GM23338 (cell line): ENCODE measurements at places on chromosomes 6 and 20. TPM values are rescaled to one million over a fixed set of nuclear protein-coding genes. Genes with fewer than 3 reads are reported as not detected.

DNA sequence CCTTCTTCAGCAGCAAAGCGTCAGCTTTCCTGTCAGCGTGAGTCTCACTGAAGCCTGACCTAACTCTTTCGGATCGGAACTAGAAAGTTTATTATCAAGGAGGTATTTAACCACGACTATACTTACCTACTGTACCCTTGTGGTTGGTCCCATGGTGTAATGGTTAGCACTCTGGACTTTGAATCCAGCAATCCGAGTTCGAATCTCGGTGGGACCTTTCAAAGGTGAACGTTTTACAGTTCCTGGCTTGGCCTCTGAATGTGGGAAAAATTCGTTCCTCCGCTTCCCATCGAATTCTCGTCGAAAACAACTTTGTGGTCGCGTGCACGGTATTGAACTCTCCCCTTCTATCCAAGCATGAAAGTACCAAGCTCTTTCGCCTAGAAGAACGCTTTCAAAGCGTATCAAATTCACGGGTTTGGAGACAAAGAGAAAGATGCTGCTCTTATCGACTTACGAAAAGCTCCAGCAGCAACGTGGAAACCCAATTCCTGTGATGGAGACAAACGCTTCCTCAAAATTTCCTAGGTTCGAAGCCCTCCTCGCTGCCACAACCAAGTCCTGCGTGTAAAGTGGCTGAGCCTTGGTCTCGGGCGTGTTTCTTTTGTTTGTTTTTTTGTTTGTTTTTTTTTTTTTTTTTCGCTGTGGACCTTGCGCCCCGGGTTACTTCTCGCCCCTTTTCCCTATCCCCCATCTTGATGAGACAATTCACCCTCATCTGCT is 63.7 kb downstream of the GPX5 start:
- H3K36me3 ChIP-seq, result no peaks in the 10 kb centered on the region
- H3K4me1 ChIP-seq, result peaks cover 23% of the 10 kb centered on the region
- H3K27ac ChIP-seq, result peak overlapping the region; percentile 45
- peak overlapping the region; percentile 94 for H3K4me3 ChIP-seq

GRCh38 chr20:17807651-17808050 is 107.9 kb downstream of the BANF2 start:
- no peak overlapping the region for H3K27ac ChIP-seq
- H3K36me3 ChIP-seq, result no peaks in the 10 kb centered on the region
- no peak overlapping the region for H3K4me3 ChIP-seq
- no peaks in the 10 kb centered on the region for H3K27me3 ChIP-seq
- H3K4me1 ChIP-seq, result peaks cover 9% of the 10 kb centered on the region; the same call in 1 of the 2 replicates

GRCh38 chr20:64146301-64146935 is 17.8 kb upstream of the MYT1 start:
- H3K36me3 ChIP-seq, result no peaks in the 10 kb centered on the region
- no peaks in the 10 kb centered on the region; the same call in 1 of the 2 replicates for H3K4me1 ChIP-seq
- no peak overlapping the region for H3K4me3 ChIP-seq
- no peak overlapping the region for H3K27ac ChIP-seq

GRCh38 chr6:107355659-107356058 is 103.7 kb downstream of the PDSS2 start:
- H3K27ac ChIP-seq, result no peak overlapping the region
- no peaks in the 10 kb centered on the region for H3K27me3 ChIP-seq
- DNase-seq, result no peak
- no peaks in the 10 kb centered on the region for H3K36me3 ChIP-seq

- DNase-seq, result no peak
- H3K36me3 ChIP-seq, result peaks cover 38% of the 10 kb centered on the region
- H3K4me1 ChIP-seq, result peaks cover 1% of the 10 kb centered on the region
- no peak overlapping the region for H3K4me3 ChIP-seq
- H3K27ac ChIP-seq, result peak overlapping the region; percentile 16; the same call in 1 of the 2 replicates
These were observed 7.2 kb downstream of the TPX2 start for GRCh38 chr20:31746068-31746878.

DNA sequence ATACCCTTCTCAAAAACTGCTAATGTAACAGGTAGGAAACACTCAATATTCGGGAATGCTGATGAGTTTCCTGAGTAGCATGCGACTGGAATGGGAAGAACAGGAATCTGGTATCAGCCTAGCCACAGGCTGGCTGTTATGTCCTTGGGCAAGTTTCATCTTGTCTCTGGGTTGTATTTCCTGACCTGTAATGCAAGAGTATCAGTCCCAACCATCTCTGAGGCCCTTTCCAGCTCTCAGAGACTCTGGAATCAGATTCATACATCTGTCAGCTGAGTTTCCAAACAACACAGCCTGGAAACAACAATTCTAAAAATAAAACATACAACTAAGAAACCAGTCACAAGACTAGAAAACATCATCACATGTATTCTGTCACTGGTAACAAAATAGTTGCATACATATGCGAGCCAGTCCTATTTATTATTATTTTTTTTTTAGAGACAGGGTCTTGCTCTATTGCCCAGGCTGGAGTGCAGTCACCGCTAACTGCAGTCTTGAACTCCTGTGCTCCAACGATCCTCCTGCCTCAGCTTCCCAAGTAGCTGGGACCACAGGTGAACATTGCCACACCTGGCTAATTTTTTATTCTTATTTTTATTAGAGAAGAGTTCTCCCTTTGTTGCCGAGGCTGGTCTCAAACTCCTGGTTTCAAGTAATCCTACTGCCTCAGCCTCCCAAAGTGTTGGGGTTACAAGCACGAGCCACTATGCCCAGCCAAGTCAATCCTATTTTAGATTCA is 16.7 kb upstream of the TFAP2A start:
- no peaks in the 10 kb centered on the region for H3K36me3 ChIP-seq
- peaks cover 21% of the 10 kb centered on the region for H3K4me1 ChIP-seq
- H3K4me3 ChIP-seq, result no peak overlapping the region
- peaks cover 34% of the 10 kb centered on the region for H3K27me3 ChIP-seq

DNA sequence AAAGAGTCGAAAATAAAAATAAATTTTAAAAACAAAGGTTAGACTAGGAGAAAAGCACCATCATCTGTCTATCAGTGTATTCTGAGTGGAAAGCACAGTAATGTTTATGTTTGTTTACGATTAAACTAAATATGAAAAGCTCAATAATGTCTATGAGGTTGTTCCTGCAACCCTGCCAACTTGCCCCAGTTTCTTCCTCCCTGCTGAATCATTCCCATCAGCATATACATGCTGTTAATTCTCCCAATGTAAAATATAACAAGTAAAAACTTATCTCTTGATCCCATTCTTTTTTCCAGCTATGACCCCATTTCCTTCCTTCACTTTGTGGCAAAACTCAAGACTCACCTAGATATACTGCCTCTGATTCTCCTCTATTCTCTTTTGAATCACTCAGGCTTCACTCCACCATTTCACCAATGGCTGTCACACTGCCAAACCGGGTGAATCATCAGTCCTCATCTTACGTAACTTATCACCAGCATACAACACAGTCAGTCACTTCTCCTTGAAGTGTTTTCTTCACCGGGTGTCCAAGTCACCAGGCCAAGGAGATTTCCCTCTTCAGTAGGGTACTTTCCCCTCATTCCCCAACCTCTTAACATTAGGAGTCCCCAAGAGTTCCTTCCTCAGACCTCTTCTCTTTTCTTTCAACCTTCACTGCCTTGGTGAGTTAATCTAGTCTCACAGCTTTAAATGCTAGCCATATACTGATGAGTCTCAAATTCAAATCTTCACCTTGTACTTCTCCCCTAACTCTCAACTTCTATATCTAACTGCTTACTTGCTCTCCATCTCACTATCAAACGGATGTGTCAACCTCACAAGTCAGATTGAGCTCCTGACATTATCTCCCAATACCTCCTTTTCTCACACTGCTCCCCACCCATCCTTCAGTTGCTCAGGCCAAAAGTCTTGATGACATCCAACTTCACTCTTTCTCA is 6.2 kb downstream of the TMEM242 start:
- no peak overlapping the region for H3K27ac ChIP-seq
- no peaks in the 10 kb centered on the region for H3K27me3 ChIP-seq
- no peak overlapping the region for H3K4me3 ChIP-seq
- no peak for DNase-seq
- peaks cover 18% of the 10 kb centered on the region for H3K36me3 ChIP-seq
- 0 out of 2 replicates have a peak, but pooled peaks cover 1% of the 10 kb centered on the region for H3K4me1 ChIP-seq

DNA sequence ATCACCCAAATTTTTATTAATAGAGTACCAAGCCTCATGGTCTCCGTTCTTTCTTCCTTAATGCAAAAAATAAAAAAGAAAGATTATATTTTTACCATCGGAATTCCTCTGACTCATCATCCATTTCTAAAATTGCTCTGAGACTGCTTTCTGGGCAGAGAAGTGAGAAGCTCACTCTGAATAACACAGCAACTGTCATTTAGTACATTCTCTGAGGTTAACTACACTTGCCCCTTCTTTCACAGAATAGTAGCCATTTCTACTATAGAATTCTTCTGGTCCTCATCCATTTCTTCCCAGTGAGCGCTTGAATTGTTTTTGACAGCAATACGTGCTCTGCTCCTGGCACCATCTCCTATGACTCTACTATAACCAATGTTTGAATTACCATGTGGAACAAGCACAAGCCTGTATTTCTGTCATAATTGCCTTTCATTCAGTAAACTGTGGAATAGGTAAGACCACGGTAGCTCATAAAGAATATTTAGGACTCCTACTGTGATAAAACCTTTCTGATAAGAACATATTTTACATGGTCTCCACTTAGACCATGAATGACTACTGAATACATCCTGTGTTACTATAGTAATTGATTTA is 435.5 kb upstream of the NRSN1 start:
- no peak for DNase-seq
- no peaks in the 10 kb centered on the region for H3K36me3 ChIP-seq
- no peaks in the 10 kb centered on the region for H3K4me1 ChIP-seq
- H3K4me3 ChIP-seq, result no peak overlapping the region
- H3K27me3 ChIP-seq, result no peaks in the 10 kb centered on the region

- H3K4me3 ChIP-seq, result no peak overlapping the region
- no peaks in the 10 kb centered on the region for H3K36me3 ChIP-seq
- no peaks in the 10 kb centered on the region for H3K4me1 ChIP-seq
- H3K27ac ChIP-seq, result no peak overlapping the region
- DNase-seq, result no peak
- no peaks in the 10 kb centered on the region for H3K27me3 ChIP-seq
These were observed 50.5 kb downstream of the HNF4A start for GRCh38 chr20:44405785-44406571.

DNA sequence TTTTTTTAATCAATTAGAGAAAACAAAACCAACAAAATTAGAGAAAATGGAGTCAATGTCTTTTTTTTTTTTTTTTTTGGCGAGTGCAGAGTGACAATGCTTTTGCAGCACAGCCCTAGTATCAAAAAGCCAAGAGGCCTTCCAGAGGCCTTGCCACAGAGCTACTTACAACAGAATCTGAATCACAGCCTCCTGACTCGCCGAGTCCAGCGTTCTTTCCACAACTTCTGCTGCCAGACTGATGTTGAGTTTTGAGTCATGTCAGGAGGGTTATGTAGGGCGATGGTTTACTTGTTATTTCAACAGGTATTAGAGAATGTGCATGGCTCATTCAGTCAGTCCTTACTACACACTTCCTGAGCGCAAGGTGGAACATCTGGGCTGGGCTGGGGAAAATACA is 88.6 kb downstream of the FNDC1 start:
- no peaks in the 10 kb centered on the region for H3K36me3 ChIP-seq
- no peaks in the 10 kb centered on the region for H3K4me1 ChIP-seq
- no peak for DNase-seq
- no peaks in the 10 kb centered on the region for H3K27me3 ChIP-seq

- no peak overlapping the region for H3K27ac ChIP-seq
- no peaks in the 10 kb centered on the region for H3K27me3 ChIP-seq
- no peaks in the 10 kb centered on the region for H3K36me3 ChIP-seq
These were observed 294.5 kb downstream of the CD83 start for GRCh38 chr6:14412026-14412425.

DNA sequence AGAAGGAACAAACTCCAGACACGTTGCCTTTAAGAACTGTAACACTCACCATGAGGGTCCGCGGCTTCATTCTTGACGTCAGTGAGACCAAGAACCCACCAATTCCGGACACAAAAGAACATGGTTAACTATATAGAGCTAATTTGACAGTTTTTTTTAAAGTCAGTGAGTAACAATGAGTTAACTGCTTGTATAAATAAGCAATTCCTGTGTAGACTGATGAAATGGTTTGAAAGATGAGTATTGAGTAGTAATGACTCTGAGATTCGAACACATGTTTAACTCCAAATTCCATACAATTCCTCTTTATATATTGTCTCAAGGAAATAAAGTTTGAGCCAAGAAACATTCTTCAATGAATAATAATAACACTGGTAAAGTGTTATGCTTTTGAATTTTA is 478.0 kb downstream of the MMUT start:
- no peak overlapping the region for H3K4me3 ChIP-seq
- no peaks in the 10 kb centered on the region for H3K36me3 ChIP-seq
- no peaks in the 10 kb centered on the region for H3K4me1 ChIP-seq

- H3K4me1 ChIP-seq, result peaks cover 15% of the 10 kb centered on the region
- H3K4me3 ChIP-seq, result no peak overlapping the region
- DNase-seq, result peak; percentile 56
- H3K27me3 ChIP-seq, result no peaks in the 10 kb centered on the region
These were observed 323.2 kb upstream of the MAN1A1 start for GRCh38 chr6:119672725-119673124.

DNA sequence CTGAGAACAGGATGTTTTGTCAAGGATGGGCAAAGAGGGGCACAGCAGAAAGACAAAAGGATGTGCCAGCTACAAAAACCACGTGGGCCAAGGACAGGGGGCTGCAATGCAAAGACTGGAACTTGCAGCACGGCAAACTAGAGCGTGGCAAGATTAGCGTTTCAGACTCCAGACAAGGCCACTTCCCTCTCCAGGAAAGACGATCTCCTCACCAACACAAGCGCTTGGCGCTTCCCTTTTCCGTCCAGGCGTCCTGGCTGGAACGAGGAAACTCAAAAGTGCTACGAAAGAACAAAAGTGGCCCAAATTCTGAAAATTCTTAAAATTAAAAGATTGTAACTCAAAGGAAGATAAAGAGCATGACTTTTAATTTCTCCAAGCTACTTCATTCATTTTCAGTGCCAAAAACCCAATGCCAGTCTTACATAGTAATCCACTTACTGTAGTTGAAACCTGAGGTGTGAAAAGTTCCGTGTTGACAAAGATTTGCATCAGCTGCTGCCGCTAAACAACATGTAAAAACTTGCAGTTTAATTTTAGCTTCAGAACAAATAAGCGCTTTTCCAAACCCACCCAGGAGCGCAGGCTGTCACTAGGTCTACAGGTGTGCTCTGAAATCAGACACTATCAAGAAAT is 207.1 kb upstream of the RREB1 start:
- no peaks in the 10 kb centered on the region for H3K27me3 ChIP-seq
- no peak for DNase-seq
- H3K36me3 ChIP-seq, result no peaks in the 10 kb centered on the region
- H3K4me1 ChIP-seq, result no peaks in the 10 kb centered on the region

The AVP gene
- not detected in 2 replicates for total RNA-seq

The CST4 gene
- total RNA-seq, result not detected in 2 replicates

The VGLL2 gene
- total RNA-seq, result 0.12 TPM in 1 of 2 replicates, not detected in the other

The SNX3 gene
- total RNA-seq, result 79.3 and 87.2 TPM in 2 replicates

The GTSF1L gene
- not detected in 2 replicates for total RNA-seq

The TTBK1 gene
- 1.1 and 1.2 TPM in 2 replicates for total RNA-seq

The TBX18 gene
- 0.03 TPM in 1 of 2 replicates, not detected in the other for total RNA-seq

The BEND3 gene
- total RNA-seq, result 30.5 and 33.7 TPM in 2 replicates

The C6orf58 gene
- not detected in 2 replicates for total RNA-seq

The ELOVL5 gene
- total RNA-seq, result 169 and 180 TPM in 2 replicates
